Right kidney (tissue), 9 donors: ENCODE measurements at places on chromosomes 16 and 17.

DNA sequence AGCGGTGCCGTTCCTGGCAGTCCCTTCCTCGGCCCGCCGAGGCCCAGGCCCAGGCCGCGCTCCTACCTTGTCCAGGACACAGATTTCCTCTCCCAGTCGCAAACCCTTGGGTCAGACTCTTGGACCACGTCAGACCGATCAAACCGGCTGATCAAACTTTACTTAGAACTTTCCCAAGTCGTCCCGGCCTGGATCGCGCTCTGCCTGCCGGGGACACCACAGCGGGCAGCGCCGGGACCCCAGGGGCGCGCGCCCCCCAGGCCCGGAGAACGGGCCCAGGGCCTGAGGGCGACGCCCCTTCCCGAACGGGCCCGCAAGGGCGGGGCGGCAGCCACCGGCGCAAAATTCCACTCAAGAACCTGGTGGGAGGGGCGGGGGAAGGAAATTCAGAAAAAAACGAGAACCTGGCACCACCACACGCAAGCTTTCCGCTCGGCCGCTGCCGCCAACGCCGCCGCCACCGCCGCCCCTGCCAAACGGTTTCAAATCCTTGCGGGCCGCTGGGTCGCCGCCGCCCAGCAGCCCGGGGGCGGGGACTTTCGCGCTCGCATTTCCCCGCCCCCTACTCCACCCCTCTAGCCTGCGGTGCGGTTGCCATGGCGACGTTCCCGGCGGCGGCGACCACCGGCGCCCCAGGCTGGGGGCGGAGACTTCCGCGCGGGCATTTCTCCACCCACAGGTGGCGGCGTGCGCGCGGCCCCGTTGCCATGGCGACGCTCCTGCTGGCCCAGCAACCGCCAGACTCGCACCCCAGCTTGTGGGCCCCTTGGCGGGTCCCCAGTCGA is at the start of gene CEP112:
Gene CEP112 (minus strand): TSS at position 541 of the 785 bp plus-strand sequence.
- peak; percentile 92 for DNase-seq

- DNase-seq: peak; percentile 100
These were observed at the start of the genes FAHD1 and HAGH for GRCh38 chr16:1826691-1827573. Gene FAHD1 (plus strand): TSS chr16:1827206. CDS start chr16:1827239, 33 bp downstream. Gene HAGH (minus strand): TSS chr16:1826825. CDS start chr16:1826787, 38 bp downstream.

GRCh38 chr16:4513086-4513860 is 25.3 kb downstream of the CDIP1 start:
- DNase-seq: no peak

DNA sequence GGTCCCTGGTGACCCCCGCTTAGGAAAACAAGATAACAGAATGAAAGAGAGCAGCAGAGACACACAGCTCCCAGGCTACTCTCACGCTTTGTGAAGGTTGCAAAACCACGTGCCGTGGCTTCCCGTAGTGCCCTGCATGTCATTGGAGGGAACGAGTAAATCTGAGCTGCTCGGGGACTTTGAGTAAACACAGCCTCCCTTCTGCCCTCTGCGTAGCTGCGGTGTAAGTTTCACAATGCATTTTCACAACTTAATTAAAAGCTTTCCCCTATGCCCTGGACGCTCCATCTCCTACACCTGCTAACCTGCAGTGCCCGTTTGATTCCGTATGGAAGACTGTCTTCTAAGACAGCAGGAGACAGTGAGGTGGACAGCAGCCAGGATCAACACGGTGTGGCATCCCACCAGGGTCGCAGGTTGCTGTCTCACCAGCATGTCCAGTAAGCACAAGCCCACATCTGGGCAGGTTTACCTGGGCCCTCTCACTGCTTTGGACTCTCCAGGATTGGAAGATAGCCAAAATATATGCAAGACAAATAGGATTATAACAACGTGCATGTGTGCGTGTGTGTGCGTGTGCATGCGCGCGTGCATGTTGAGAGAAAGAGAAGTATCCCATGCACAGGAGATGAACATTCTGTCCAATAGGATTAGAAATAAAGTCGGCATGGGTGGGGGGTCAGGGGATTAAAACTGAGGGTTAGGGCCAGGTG is 116.4 kb upstream of the RCVRN start:
- peak; percentile 49 for DNase-seq

DNA sequence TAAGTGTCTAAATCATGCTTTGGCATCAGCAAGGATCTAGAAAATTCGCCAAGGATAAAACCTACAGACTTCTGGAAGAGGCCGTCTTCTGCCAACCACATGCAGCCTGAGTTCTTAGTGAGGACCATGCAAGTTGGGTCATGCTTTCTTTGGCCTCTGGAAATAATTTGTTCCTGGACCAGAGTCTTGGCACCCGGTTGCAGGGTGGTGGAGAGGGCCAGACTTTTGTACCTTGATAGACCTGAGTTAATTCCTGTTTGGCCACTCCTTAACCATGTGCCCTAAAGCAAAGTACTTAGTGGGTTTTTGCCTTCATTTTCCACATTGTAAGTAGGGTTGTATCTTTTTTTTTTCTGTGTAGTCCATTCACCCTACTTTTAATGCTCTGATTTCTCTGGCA is 283.4 kb upstream of the IRX5 start:
- DNase-seq: no peak

DNA sequence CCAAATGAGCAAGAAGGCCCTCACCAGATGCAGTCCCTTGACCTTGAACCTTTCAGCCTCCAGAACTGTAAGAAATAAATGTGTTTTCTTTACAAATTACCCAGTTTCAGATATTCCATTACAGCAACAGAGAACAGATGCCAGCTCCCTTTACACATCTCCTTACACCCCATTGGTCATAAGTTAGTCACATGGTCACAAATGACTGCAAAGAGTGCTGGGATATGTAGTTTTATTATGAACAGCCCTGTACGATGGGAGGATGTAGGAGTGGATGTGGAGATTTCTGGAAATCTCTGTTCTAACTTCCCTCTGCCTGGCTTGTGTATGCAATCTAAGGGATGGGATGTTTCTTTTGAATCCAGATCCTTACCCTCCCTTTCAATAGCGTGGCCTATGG is 13.3 kb upstream of the RPL38 start:
- DNase-seq: no peak

DNA sequence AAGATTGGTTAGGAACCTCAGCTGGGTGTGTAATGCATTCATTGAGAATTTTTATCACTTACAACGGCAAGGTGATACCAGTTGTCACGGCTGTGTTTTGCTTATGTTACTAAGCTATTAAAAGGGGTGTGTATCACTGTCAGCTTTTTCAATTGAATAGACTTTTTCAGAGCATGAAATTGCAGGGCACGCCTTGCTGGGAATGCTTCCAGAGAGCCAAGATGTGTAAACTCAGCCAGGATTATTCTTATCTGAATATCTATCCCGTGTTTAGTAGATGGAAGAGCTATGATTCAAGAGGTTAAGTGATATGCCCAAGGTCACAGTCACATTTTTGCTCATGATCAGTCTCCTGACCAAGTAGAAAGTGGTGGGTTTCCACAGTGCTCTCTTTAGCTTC is 6.6 kb upstream of the TEKT3 start:
- DNase-seq: no peak

GRCh38 chr16:3012246-3012645 is 477 bp upstream of the CLDN9 start:
- DNase-seq: no peak

GRCh38 chr16:11133344-11133943 is 122.6 kb downstream of the SOCS1 start:
- peak; percentile 40 for DNase-seq

DNA sequence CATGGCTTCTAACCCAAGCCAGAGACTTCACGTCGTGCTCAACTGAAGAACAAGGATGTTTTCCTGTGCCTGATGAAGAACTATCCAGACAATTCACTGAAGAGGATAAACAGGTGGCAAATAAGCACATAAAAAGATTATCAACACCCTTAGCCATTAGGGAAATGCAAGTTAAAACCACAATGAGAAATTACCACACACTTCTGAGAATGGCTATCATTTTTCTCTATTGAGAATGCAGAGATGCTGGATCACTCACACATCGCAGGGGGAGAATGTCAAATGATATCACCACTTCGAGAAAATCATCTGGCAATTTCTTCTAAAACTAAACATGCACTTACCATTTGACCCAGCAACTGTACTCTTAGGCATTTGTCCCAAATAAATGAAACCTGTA is 162.8 kb downstream of the IRX3 start:
- no peak for DNase-seq

DNA sequence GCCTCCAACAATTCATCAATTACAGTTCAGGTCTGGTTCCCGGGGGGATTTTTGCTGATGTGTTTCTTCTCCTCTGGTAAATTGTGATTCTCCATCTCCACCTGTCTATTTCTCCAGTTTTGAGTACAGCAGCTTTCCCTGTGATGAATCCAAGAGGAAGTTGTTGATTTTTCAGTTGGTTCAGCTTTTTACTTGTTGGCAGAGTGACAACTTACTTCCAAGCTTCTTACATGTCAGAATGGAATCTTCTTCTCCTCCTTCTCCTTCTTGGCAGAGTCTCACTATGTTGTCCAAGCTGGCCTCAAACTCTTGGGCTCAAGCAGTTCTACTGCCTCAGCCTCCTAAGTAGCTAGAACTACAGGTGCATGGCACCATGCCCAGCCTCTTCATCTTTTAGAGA is 33.4 kb upstream of the TMEM92 start:
- no peak for DNase-seq

DNA sequence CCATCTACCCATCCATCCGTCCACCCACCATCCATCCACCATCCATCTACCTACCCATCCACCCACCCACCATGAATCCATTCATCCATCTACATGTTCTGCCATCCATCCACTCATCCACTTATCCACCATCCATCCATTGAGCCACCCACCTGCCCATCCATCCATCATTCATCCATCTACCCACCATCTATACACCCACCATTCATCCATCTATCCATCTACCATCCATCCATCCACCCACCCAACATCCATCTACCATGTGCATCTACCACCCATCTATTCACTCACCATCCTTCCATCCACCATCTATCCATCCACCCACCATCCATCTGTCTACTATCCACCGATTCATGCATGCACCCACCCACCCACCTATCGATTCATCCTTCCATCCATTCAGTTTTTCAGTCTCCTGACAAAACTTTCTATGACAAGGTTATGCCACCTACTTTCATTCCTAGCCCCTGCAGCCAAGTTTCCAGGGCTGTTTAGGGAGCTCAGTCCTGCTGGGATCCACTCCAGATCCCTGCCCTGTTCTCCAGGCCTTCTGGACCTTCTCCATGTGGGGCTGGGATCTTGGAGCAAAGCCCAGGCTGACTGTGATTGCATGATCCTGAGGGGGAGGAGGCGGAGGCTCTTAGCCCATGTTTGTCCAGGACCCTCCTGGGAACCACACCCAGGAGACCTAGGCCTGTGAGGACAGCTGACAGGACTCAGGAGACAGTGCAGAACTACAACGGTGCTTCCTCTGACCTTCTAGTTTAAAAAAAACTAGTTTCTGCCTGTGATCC is 27.4 kb downstream of the BCO1 start:
- no peak for DNase-seq

DNA sequence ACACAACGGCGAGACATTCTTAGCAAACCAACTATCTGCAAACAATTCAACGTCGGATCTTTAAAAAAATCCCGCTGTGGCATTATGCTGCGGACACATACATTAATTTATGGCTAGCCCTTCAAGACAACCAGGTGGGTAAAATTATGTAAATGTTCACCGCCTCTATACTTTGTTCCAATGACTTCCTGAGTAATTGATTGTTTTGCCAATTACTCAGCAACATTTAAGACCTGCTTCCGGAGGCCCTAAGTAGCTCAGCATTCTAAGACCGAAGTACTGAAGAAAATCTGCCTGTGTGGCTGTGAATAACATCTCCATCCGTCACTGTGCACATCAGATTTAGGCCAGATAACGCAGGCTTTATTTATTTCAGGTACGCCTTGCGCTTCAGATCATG is 23.3 kb downstream of the QPRT start:
- DNase-seq: no peak

DNA sequence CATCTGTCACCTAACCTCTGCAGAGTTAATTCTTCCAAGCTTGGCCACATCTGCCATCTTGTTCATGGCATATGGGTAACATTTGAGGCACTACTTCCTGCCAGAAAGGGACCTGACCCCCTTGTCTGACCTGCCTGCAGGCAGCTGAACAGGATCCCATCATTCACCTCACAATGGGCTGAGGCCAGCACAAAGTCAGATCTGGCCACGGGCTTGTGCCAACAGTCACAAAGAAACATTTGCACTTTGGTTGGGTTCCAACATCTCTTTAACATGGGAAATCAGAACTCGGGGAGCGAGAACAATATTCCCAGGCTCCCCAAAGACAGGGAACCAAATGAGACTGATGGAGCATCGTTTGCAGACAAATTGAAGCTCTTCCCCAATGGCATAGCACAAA is 116.1 kb downstream of the XYLT1 start:
- no peak for DNase-seq

DNA sequence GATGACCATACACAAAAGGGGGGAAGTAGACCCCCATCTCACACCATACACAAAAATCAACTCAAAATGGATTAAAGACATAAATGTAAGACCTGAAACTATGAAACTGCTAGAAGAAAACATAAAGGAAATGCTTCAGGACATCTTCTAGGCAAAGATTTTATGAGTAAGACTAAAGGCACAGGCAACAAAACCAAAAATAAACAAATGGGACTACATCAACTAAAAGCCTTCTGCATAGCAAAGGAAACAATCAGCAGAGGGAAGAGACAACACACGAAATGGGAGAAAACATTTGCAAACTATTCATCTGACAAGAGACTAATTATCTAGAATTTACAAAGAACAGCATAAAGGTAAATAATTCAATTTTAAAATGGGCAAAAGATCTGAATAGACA is 152.1 kb downstream of the AXIN2 start:
- DNase-seq: no peak

DNA sequence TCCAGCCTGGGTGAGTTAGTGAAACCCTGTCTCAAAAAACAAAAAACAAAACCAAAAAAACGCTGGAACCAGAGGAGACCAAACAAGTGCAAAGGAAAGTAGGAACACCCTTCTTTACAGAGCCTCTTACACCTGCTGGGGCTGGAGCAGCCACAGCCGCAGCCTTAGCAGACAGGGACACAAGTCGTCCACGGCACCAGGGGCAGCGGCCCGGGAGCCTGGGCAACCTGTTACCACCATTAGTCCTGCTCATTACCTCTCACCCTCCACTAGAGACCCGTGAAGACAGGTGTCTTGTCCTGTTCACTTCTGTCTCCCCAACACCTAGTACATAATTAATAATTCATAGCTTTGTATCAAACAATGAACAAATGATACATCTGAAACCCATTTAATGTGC is 83.6 kb downstream of the C16orf78 start:
- no peak for DNase-seq

DNA sequence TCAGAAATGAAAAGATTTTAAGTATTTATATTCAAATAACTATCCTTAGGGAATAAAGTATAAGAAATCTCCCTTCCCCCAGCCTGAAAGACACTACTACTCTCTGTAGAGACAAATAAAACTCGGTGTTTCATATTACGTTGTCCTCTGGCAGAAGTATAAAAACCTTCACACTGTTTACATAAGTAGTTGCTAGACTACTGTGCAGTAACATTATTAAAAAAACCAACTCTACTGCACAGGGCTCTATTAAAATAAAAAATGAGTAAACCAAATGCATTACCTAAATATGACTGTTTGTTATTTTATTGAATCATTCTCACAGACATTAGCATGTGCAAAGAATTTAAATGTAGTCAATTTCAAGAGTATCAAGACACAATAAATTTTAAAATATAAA is 67.4 kb downstream of the MED13 start:
- no peak for DNase-seq
